ENCODE measurements at places on chromosomes 4 and X.

- no peak for DNase-seq
Observed at GRCh38 chr4:14317351-14317750, 684.9 kb upstream of the CPEB2 start.

- no peak for DNase-seq
Observed at GRCh38 chr4:119536572-119537528, 91.8 kb downstream of the PDE5A start.

DNA sequence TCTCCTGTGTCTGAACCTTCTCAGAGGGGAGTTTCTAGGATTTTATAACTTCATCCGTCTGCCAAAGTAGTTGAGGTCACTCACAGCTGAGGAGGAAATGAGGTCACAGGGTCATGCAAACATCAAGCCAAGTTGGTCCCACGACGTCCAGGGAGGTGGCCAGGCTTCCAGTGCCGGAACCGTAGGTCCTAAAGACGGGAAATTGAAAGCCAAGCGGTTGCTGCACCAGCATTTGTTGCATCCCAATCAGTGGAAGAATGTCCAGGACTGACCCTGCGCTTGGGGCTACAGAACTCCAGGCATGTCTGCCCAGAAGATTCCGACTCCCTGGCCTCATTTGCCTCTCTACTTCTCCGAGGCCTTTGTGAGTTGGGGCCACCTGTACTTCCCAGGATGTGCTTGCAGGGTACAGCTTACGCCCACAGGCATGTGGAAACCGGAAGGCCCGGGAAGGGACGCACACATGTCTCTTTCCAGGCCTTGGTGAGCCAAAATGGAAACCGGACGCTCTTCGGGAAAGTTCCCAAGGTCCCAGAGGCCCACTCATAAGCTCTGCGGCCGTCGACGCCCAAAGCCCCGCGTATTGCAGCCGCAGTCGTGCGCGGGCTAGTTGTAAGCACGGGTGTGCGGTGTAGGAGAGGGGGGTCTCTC lies 9.3 kb downstream of the PRDM8 start:
- DNase-seq = no peak

- no peak for DNase-seq
Observed at GRCh38 chr4:78100060-78100459, 42.9 kb downstream of the FRAS1 start.

DNA sequence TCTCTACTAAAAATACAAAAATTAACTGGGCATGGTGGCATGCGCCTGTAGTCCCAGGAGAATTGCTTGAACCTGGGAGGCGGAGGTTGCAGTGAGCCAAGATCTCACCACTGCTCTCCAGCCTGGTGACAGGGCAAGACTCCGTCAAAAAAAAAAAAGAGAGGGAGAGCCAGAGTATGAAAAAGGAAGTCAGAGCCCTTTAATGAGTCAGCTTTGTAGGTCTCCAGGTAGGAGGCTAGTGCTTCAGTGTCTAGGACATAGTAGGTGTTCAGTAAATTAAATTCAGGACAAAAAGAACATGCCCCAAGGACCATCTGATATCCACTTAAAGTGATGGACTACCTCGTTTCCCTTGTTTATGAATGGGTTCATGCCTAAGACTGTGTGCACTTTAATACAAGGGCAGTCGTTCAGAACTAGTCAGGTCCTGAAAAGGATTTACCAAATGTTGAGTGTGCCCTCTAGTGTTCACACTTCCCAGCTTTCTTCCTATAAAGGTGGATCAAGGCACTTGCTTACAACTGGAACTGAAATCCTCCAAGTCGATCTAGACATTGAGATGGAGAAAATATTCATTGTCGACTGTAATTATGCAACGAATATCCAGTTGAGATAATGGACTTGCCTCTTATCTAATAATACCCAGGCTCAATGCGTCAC lies 29.0 kb downstream of the F9 start:
- no peak for DNase-seq

- no peak for DNase-seq
Observed at GRCh38 chrX:48854898-48855297, 19.5 kb upstream of the PCSK1N start.
